ENCODE measurements at places on chromosomes 3 and 15.

- DNase-seq, result peak; percentile 51
These were observed 110.8 kb downstream of the TNIK start for GRCh38 chr3:171349392-171349791.

- no peak for DNase-seq
These were observed 226.0 kb downstream of the SNRPN start for GRCh38 chr15:25180606-25181292.

DNA sequence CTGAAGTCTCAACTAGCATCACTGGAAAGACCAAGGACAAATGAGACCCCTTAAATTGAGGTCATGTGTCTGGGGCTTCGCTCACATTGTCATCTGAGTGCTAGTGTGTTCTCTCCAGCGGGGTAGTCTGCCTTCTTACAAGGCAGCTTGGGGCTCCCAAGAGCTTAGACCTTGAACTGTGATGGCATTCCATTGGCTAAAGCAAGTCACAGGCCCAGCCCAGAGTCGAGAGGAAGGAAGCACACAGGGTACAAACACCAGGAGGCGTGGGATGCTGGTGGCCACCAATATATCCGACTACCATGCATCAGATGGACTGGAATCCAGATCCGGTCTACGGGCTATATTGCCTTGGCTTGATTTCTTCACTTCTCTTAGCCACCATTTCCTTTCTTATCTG, 31.5 kb upstream of the DYNC1LI1 start:
- no peak for DNase-seq

DNA sequence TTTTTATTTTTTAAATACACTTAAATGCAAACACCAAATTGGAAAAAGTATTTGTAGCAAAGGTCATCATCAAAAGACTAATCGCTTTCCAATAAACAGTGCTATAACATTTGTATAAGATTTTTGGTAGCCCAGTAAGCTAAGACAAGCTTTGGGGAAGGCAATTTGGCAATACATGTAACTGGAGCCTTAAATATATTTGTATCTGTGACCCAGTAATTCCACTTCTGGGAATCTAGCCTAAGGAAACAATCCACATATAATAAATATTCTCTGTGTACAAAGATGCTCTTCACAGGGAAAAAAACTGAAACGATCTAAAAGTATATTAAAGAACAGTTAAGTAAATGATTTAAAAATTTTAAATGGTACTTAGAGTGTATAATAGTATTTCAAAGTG, 65.5 kb upstream of the TJP1 start:
- DNase-seq, result no peak

- no peak for DNase-seq
These were observed 2.1 kb downstream of the ECT2 start for GRCh38 chr3:172752651-172753050.

DNA sequence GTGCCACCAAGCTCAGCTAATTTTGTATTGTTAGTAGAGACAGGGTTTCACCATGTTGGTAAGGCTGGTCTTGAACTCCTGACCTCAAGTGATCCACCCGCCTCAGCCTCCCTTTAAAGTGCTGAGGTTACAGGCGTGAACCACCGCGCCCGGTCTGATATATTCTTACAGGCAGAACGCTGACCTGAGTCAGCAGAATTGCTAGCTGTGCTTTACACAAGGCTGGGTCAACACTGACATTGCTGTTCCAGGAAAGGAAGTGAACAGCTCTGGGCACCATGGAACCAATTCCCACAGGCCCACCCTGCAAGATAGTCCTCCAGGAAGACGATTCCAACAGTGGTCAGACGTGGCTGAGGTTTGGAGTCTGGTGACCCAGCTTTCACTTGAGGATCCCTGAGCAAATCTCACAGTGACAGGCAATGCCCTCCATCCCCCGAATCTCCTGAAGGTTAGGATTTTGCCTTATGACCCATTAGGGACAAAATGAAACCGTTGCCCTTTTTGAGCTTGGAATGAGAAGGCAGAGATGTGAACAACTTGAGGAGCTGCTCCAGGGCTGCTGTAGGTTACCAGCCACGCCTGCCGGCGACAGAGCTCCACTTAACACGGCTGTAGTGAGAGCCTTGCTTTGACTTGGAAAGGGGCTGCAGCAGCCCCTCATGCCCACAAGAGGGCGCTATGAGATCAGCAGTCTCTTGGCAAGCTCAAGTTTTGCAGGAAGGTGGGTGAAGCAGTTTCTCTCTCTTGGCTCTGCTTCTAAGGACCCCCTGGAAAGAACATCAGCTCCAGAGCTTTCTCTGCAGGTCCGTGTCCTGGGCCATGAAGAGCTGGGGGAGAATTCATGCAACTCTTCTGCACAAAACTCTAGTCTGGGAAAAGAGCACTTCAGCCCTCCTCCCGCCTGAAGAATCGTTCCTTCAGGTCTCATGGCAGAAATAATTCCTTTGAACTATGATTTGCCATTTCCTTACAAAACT, 74.1 kb downstream of the SENP2 start:
- DNase-seq, result peak; percentile 83

GRCh38 chr15:34065941-34066340, 26.9 kb upstream of the AVEN start:
- DNase-seq, result no peak

- no peak for DNase-seq
These were observed 180.6 kb downstream of the CHL1 start for GRCh38 chr3:377158-377561.

DNA sequence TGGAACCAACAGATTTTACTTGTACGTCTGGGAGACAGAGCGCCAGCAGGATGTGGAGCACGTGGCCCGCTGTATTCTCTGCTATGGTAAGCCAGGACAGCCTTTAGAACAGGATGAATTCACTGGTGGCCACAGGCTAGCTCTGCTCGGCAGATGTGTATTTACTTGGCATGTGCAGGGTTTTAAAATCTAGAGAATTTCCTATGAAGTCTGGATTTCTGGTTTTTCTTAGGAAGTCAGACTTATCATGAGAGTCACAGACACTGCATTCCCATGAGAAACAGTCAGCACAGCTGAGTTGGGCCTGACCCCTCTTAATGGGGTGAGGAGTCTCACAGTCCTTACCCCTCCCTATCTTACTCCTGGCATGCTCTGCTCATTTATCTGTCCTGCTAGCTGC, 84.6 kb upstream of the COL6A5 start:
- DNase-seq, result no peak

DNA sequence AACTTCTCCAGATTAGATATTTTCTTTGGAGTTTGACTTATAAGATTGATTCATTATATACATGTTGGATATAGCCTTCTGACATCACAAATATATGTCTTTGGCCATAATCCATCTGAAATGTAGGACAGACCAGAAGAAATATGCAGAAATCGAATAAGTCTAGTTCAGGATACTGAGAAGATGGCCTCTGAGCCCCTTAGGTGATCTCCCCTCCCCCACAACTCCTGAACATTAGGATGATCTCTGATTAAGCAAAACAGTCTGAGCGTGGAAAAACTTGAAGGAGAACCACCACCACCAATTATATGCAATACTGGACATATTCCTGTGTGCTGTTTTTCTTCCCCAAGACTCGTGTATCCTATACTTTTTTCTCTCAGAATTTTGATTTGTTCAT, 3.2 kb downstream of the SETD5 start:
- no peak for DNase-seq

GRCh38 chr15:84862214-84862975, 22.1 kb upstream of the SLC28A1 start:
- no peak for DNase-seq

- DNase-seq, result no peak
These were observed 73.6 kb downstream of the ETV5 start for GRCh38 chr3:186035277-186035676.

- no peak for DNase-seq
These were observed 386.1 kb downstream of the PTPRG start for GRCh38 chr3:61947456-61947855.

GRCh38 chr3:82353306-82354171, 592.1 kb upstream of the GBE1 start:
- no peak for DNase-seq

GRCh38 chr3:136068708-136069107, 103.2 kb downstream of the PPP2R3A start:
- DNase-seq, result peak; percentile 63

- no peak for DNase-seq
These were observed 4.0 kb downstream of the SOX2 start for GRCh38 chr3:181715571-181716340.

DNA sequence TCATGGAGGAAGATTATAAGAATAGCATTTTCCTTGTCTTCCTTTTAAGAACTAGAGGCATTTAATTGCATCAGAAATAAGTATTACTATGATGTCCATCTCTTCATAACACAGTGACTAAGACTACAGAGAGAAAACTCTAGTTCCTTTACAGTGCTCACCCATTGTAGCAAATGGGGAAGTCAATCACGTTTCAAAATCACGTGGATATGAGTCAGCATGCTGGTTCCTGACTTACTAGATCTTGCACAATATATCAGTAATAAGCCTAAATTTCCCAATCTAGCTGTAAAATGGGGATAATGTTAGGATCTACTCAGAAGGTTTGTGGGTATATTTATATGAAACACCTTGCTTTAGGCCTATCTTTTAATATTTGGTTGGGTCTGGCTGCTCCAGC, 254.8 kb upstream of the EOMES start:
- DNase-seq, result peak; percentile 35

GRCh38 chr15:89746386-89746780, 4.7 kb downstream of the MESP1 start:
- no peak for DNase-seq

- DNase-seq, result no peak
These were observed 20.1 kb upstream of the TMCC1 start for GRCh38 chr3:129913618-129914017.

DNA sequence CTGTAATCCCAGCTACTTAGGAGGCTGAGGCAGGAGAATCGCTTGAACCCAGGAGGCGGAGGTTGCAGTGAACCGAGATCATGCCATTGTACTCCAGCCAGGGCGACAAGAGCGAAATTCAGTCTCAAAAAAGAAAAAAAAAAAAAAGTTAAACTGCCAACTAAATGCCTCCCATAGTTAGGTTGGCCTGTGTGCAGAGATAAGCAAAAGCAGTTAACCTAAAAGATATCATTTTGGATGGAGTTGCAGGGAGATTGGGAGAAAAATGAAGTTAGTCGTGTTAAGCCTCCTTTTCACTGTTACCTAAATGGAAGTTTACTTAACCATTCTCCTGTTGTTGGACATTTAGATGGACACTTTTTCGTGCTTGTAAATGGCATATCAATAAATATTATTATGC, 11.4 kb upstream of the FETUB start:
- no peak for DNase-seq

DNA sequence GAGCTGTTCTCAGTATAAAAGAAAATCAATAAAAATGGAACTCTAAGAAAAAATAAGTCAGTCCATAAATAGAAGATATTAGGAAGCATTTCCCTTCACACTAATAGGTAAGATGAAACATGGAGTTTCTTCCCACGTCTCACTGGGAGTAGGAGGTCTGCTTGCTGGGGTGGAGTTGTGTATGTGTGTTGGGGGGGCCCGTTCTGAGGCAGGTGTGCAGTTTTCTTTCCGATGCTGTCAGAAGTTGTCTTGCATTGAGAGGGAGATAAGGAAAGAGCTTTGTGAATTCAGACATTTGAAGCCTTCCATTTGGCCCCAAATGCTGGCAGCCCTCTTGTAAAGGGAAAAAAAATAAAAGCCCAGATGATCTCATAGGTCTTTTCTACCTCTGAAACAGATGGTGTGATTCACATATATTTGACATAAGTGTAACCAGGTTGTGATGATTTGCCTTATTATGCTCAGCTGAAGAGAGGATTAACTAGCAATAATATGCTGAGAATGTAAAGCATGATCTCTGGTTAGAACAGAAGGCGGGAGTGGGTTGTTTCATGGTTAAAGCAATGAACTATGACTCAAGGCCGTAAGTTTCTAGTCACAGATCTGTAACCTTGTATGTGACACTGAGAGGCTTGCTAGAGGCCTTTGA, 8.8 kb downstream of the RASGRP1 start:
- DNase-seq, result no peak

GRCh38 chr3:37074178-37074577, 80.9 kb downstream of the MLH1 start:
- DNase-seq, result peak; percentile 64

- DNase-seq, result no peak
These were observed 1250.9 kb downstream of the ROBO1 start for GRCh38 chr3:78516937-78517336.

DNA sequence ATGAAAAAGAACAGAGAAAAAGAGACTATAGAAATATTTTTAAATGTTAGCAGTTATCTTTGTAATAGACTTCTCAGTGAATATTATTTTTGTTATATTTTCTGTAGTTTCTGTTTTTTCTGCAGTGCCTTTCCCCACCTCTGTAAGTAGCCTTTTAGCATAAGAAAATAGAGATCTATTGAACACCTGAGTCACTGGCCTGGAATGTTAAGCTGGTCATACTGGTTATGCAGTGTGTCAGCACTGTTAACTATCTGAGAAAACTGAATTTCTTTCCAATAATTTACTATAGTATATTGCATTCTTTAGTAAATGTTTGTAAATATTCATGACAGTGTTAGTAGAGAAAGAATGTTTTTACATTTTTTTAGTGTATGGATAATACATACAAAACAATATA, 79.8 kb downstream of the NECTIN3 start:
- peak; percentile 35 for DNase-seq

DNA sequence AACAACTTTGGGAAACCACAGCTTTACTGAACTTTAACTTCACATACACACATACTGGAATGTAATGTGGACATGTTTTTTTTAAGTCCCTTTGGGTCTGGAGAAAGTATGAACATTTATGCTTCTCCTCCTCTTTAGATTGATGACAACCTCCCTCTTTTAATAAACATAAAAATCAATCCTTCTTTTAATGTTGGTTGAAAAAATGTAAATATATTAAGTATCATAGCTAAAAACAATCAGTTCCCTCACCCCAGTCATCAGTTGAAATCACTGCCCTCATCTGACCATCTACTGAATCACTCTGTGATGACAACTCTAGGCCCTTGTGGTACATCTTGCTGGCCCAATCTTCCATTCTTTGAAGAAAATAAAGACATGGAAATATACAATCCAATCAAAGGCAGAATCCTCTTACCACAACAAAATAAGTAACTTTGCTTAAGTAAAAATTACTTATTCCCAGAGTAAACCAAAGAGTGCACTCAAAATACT, 6.4 kb downstream of the AAGAB start:
- DNase-seq, result no peak

- DNase-seq, result peak; percentile 49
These were observed 209.4 kb downstream of the CADPS start for GRCh38 chr3:62665627-62666437.

DNA sequence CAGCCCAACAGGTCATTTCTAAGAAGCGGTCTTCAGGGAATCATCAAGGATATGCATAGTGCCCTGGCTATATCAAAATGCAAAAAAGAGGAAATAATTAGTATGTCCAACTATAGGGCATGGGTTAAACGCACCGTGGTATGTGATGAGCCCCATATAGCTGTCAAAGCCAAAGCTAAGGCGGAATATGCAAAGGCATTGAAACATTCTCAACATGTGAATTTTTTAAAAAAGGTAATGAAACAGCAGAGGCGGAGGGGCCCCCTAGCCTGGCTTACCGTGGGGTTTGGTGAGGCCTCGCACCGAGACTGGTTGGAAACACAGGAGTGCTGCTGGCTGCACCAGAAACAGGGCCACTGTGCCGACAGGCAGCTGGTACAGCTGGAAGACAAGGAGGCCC, 23.2 kb downstream of the PLXND1 start:
- DNase-seq, result no peak

GRCh38 chr15:45143946-45144345, 14.2 kb downstream of the DUOX1 start:
- no peak for DNase-seq

- DNase-seq, result peak; percentile 56
These were observed 7.7 kb downstream of the SNX4 start for GRCh38 chr3:125512135-125512920.

GRCh38 chr15:26667222-26667988, 105.5 kb downstream of the GABRB3 start:
- no peak for DNase-seq

Measured in A172 (cell line).